ENCODE measurements at places on chromosomes 3 and 15.

DNA sequence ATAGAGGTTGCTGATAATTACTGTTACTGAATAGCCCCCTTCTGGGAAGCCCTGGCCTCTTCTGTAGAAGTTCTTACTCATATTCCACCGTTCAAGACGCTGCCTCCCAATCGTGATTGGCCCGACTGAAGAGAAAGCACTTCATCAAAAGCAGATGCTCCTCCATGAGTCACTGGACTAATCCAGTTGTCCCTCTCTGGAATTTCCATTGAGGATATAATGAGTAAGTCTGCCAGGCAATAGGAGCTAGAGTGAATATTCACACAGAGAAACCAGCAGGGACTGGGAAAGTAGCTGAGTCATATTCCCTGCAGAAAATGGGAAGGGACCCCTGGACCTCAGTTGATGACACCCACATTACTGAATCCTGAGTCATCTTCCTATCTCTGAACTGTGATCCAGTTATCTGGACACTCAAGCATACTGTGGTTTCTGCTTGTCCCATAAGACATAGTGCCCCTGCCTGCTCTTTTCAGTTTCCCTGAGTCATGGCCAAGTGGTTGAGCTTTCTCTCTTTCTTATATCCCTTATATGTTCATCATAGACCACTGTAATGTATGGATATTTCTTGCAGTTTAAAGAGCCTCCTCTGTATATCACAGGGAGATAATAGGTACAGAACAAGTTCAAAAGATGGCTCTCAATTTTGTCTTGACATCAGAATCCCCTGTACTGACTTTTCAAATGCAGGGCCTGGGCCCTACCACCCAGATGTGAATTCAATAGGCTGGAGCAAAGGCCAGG is 151.2 kb upstream of the CDIN1 start:
- DNase-seq = peak; percentile 46

- DNase-seq = no peak
Measured at GRCh38 chr15:85929786-85930185, 135.1 kb upstream of the KLHL25 start.

DNA sequence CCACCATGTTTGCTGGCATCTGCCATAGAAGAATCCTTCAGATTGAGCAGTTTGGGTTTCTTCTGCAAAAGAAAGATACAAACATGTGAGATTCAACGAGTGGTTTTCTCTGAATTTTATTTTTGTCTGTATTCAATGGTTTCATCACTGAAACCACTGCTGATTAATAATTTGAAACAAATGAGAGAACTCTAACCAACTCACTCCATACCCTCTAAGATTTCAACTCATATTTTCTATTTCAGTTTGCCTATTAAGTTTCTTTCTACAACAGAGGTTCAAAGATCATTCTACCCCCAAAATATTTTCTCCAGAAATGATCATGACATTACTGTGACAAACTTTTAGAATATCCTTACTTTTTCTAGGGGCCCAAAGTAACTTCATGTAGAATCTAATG is 38.7 kb upstream of the MAN2C1 start:
- DNase-seq = no peak

- DNase-seq = peak; percentile 68
Measured at GRCh38 chr15:37131621-37132020, 31.3 kb upstream of the MEIS2 start.

DNA sequence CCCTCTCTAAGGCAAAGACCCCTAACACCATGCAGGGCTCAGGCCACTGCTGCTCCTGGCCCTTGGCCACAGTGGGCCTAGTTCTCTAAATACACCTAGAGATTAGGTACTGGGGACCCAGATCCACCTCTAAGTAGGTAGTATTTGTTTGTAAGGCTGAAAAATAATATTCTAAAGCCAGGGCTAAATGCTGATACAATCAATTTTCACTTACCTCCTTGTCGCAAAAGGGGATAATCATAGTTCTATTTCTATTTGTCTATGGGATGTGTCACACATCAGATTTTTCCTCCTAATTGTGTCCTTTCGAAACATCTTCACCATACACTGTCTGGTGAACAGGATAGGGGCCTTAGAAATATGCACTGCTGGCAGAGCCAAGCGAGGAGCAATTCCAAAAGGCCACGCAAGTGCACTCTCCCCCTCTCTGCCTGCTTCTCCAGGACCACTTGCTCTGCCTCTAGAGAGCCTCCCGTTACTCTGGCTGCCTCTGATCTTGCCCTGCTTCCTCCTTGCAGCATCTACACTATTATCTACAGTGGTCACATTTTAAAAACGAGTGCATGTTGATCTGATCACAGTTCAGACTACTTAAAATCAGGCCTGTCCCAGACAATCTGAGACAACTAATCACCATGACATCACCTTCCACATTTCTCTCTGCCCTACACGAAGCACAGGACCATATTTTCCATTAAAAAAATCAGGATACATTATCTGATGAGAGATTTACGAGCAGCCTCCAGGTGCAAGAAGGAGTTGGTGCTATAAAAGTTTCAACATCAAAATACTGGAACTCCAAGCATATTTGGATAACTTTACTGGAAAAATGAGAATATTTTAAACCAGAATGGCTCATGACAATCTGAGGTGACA is 115.4 kb downstream of the MYLK start:
- no peak for DNase-seq

- DNase-seq = no peak
Measured at GRCh38 chr3:170057550-170057949, 19.8 kb downstream of the GPR160 start.

GRCh38 chr3:98213276-98213675 is 46.8 kb downstream of the OR5H15 start:
- DNase-seq = no peak

- peak; percentile 38 for DNase-seq
Measured at GRCh38 chr3:100045696-100046095, 68.6 kb downstream of the FILIP1L start.

- DNase-seq = no peak
Measured at GRCh38 chr3:45280232-45280631, 54.1 kb upstream of the TMEM158 start.

- no peak for DNase-seq
Measured at GRCh38 chr3:47002171-47003055, 22.9 kb downstream of the NBEAL2 start.

GRCh38 chr15:81229586-81229985 is 32.9 kb downstream of the IL16 start:
- DNase-seq = no peak

GRCh38 chr3:173793963-173794362 is 396.4 kb downstream of the NLGN1 start:
- DNase-seq = peak; percentile 79

- no peak for DNase-seq
Measured at GRCh38 chr3:150236316-150237082, 171.6 kb upstream of the TSC22D2 start.

DNA sequence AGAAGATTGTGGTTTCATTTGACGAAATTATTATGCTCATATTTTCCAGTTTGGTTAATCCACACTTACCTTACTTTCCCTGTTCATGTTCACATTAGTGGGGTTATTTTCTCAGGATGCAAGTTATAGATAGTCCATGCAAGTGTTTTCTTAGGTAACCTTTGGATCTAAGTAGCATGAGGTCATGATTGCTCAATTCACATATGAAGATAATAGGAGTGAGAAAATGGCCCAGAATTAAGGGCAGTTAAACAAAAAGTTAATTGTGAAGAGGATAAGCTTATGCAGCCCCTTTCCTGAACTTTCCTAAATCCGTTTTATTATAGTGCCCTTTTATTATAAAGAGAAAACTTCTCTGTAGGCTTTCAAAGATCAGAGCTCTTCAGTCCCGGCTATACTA is 83.4 kb downstream of the CD200R1L start:
- DNase-seq = no peak

GRCh38 chr3:156601497-156601896 is 46.6 kb upstream of the SSR3 start:
- peak; percentile 11 for DNase-seq

DNA sequence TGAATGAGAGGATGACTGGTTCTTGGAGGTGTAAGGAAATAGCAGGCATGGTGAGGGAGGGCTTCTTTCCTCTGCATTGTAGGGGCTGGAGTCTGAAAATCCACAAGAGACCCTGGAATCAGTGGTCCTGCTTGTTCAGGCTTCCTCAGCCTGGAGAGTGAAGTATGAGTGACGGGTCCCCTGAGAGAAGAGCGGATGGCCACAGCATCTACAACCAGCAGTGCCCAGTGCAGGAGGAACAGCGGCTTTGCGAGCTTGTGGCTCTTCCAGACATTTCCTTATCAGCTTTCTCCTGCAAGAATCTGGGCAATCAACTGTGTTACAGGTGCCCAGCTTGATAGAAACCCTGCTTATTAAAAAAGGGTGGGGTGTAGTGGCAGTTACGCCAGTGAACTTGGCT is 97.0 kb upstream of the HES1 start:
- DNase-seq = no peak

DNA sequence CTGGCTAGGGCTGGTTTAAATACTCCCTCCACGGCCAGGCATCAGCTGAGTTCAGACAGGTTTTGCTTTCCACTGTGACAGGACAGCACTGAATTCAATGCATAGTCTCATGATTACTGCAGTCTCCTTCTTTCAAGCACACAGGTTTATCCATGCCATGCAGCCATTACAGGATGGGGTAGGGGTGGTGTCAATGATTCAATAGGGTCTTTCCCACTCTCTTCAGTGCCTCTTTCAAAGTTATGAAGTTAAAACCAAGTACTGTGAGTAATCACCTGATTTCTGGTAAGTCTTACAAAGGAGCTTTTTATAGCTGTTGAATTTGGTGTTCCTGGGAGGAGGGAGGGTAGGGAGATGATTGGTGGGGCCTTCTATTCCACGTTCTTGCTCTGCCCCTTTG is 47.2 kb downstream of the TMEM212 start:
- DNase-seq = no peak

- DNase-seq = peak; percentile 61
Measured at GRCh38 chr3:23968463-23969184, 23.5 kb downstream of the NR1D2 start.

DNA sequence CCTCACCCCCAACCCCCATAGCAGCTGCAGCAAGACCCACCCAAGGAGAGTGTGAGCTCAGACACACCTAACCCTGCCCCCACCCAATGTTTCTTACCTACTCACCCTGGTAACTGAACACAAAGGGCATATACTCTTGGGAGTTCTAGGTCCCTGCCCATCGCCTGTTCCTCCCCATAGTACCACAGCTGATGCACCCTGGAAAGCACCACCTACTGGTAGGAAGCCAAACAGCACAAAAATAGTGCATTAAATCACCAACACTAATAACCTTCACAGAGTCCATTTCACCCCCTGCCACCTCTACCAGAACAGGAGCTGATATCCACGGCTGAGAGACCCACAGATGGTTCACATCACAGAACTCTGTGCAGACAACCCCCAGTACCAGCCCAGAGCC is 245.2 kb downstream of the EFHB start:
- peak; percentile 39 for DNase-seq

DNA sequence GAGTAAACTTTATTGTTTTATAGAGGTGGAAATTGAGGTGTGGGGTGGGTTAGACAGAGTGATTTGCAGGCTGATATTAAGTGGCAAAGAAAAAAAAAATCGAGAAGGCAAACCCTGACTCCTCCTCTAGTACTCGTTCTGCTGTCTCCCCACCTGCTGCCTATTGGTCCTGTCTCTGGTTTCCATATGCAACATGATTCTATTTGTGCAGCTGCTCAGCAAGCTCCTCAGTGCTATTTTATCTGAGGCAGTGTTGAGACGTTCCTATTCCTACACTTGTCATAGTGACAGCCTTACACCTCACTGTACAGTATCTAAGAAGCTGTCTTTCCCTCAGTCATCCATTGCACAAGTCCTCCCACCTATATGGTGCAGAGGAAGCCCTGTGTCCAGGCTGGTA is 45.1 kb downstream of the RSL24D1 start:
- no peak for DNase-seq

DNA sequence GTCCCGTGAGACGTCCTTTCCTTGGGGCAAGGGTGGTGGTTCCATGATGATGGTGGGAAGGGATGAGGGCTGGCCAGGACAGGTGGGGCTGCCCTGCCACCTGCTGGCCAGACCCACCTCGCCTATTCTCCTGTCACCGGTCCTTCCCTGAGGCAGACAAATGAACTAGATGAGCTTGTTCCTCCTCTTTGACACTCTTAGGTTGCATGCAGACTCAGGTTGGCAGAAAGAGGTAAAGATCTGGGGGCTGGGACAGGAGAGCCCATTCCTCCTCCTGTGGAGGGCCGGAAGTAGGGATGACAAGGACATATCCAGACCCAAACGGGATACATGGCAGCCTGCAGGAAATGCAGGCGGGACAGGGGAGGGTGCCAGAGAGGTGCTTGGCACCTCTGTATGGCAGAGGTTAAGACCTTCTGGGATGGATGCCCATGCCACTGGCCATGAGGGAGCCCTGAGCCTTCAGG is 38.6 kb downstream of the ACSBG1 start:
- peak; percentile 24 for DNase-seq

DNA sequence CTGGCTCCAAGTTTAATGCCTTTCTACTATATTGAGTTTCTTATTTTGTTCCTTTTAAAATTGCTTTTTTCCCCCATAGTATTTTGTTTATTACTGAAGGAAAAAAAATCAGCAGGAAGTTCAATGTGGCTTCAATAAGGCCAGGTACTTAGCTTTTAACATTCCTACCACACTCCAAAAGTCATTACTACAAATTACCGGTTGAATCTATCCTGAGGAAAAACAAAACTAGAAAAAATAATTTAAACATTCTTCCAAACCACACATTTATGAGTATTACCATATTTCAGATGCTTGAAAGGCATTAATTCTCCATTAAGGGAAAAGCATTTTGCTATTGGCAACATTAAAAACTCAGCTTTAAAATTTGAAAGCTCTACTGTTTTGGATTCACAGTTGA is 20.2 kb upstream of the TNFSF10 start:
- DNase-seq = no peak

GRCh38 chr3:131453533-131453932 is 49.2 kb downstream of the MRPL3 start:
- DNase-seq = no peak

DNA sequence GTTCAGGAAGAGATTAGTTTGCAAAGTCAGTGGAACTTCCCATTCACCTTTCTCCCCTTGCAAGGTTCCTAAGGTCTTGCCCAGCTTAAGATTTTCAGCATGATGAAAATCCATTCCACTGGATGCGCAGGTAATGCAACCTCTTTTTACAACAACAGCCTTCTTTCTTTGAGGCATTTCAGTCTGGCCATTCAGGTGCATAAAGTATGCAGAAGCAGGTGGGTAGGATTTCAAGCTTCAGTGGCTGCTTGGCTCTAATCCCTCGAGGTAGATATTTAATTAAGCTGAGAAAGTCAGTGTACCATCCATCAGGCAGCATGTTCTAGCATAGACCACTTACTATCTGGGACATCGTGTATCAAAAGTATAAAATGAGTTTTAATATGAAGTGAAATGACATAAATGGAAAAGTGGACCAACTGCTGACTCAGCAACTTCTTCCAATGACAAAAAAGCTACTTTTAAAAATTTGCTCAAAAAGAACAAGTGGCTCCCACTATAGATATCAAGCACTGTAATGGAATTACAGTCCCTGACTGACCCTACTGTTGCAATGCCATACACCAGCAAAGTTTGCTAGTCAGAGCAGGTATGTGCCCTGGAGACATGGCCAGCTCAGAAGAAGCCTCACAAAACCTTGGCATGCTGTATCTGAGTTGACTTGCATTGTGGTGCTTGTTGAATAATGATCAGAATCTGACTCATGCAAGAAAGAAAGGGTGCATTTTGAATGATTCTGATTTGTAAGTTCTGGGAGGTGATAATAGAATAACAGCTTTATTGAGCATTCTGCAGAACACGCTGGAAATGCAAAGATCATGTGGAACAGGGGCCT is 459.9 kb upstream of the MCTP2 start:
- DNase-seq = no peak

GRCh38 chr15:58595516-58596263 is 153.8 kb downstream of the ADAM10 start:
- DNase-seq = no peak

Data from NCI-H69 (cell line).